ENCODE measurements at places on chromosomes 11 and 22. TPM values are rescaled to one million over a fixed set of nuclear protein-coding genes. Genes with fewer than 3 reads are reported as not detected.

Gene CATSPER1
- not detected for total RNA-seq

Gene OR56A1
- total RNA-seq, result 0.14 TPM

Gene HBE1
- total RNA-seq, result 0.56 TPM

- DNase-seq, result no peak
Observed at GRCh38 chr11:67369801-67370284, 3.6 kb downstream of the CLCF1 start.

DNA sequence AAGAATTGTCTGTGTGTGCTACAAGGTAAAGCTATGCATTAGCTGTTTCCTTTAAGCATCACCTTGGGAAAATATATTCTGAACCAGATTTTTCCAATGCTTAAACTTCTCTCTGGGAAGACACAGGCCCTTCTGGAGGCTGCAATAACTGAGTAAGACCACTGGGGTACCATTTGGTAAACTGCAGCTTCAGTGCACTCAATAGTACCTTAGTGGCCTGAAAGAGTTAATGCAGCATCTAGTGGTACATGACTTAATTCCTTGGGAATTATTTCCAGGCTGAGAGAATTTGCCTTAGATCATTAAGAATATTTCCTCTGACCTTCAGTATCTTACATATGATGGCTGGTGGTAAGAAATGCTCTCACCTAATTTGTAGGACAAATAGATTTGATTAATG lies 727.4 kb downstream of the DLG2 start:
- DNase-seq, result no peak

GRCh38 chr11:92505689-92506088 lies 281.1 kb downstream of the FAT3 start:
- DNase-seq, result no peak

DNA sequence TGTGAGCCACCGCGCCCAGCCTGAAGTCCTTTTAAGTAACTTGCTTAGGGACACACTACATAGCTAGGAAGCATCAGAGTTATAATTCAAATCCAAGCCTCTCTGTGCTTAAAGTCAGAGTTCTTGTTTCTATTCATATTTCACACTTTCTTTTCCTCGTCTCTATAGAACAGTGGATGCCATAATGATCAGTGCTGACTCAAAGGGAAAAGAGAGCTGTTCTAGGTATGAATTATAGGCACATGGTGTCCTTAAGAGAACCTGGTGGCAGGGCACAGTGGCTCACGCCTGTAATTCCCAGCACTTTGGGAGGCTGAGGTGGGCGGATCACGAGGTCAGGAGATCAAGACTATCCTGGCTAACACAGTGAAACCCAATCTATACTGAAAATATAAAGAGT lies 400.2 kb upstream of the DDI1 start:
- DNase-seq, result no peak

DNA sequence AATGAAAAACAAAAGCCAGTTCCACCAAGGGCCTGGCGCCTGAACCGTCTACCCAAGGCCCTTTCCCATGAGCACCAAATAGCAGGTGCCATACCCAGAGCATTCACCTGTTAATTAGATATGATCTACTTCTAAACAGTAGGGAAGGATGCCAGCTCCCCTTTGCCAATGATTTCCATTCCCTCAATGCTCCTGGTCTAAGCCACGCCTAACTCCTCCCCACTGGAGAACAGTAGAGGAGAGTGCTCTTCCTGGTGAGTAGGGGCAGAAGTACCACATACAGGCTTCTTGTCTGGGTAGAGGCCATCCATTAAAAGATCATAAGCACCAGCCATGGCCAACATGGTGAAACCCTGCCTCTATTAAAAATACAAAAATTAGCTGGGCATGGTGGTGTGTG lies 40.7 kb downstream of the PACSIN2 start:
- no peak for DNase-seq

DNA sequence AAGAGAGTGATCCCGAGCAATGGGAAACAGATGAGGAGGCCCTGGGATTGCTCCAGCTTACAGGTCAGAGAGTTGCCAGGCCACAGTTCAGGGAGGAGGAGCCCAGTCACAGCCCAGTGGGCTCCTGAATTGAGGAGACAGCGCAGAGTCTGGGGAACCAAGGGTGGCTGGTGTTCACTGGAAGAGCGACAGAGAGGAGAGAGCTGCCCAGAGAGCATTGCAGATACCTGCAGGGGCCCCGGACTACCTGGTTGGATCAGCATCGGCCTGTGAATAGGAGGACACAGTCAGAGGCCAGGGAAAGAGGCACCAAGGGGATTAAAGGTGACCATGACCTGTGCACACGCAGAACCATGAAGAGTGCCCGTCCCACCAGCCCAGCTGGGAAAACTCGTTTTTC lies 648.6 kb downstream of the TBC1D22A start:
- DNase-seq, result no peak

DNA sequence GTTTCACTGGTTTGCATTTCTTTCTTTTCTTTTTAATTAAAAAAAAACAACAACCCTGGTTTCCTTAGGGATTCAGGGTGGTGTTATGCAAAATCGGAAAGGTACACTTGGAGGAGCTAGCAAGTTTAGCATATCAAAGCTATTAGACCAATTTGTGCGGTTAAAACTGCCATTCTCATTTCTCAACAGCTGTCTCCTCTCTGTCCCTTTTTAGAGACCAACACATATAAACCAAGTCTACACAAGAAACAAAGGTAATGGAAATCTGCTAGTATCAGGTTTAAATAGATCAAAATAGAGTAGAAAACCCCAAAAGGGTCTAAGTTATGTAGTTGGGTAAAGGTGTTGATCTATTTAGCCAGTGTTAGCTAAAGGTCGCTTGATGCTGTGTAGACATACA lies 1.7 kb upstream of the SESN3 start:
- no peak for DNase-seq

- no peak for DNase-seq
Observed at GRCh38 chr11:124672536-124673215, 863 bp downstream of the SIAE start.

- peak; percentile 62 for DNase-seq
Observed at GRCh38 chr11:125923012-125923579, 18.8 kb downstream of the DDX25 start.

GRCh38 chr11:130418756-130419155 lies 9.7 kb downstream of the ADAMTS8 start:
- no peak for DNase-seq

- no peak for DNase-seq
Observed at GRCh38 chr11:69931060-69931910, 112.1 kb upstream of the FGF3 start.

DNA sequence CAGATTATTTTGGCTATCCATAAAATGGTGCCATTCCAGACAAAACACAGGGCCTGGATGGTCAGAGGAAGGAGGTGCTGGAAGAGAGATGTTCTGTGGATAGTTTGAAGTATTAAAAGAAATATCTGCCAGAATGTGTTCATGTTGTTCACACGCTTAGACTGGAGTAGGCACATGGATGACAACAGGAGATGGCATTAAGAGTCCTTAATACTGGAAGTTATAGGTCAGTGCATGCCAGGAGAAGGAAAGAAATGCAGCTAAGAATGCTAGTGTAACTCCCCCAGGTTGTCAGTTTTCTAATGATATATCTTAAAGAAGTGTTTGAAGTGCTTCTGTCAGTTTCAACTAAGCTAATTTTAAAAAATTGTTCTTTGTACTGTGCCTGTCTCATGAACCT lies 20.2 kb downstream of the KREMEN1 start:
- DNase-seq, result no peak

- DNase-seq, result no peak
Observed at GRCh38 chr22:33971561-33971961, 51.3 kb upstream of the LARGE1 start.

Data from neural crest cell (in vitro differentiated cells).